LHCN-M2 (cell line): ENCODE measurements at places on chromosomes 12 and 14.
A peak's percentile ranks its signal among the peaks of the same experiment; 100 is the strongest.

- DNase-seq, result peak; percentile 89
Observed at GRCh38 chr12:77189458-77189857, 124.1 kb upstream of the E2F7 start.

DNA sequence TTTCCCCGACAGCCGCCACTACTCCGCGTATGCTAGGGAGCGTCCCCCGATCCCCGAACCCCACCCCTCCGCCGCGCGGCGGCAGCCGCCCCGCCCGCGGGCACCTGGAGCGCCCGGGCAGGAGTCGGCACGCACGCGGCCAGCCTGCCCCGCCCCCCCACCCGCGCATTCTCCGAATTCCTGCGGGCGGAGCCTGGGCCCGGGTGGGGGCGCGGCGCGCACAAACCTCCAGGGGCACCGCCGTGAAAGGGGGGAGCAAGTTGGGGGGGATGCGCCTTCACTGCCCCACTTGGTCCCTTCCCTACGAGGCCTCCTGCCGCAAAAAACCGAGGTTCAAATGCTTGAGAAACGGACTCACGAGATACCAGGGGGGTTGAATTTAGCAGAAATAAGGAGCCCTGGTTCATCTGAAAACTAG lies 1.7 kb downstream of the AJUBA start:
- DNase-seq, result peak; percentile 68

DNA sequence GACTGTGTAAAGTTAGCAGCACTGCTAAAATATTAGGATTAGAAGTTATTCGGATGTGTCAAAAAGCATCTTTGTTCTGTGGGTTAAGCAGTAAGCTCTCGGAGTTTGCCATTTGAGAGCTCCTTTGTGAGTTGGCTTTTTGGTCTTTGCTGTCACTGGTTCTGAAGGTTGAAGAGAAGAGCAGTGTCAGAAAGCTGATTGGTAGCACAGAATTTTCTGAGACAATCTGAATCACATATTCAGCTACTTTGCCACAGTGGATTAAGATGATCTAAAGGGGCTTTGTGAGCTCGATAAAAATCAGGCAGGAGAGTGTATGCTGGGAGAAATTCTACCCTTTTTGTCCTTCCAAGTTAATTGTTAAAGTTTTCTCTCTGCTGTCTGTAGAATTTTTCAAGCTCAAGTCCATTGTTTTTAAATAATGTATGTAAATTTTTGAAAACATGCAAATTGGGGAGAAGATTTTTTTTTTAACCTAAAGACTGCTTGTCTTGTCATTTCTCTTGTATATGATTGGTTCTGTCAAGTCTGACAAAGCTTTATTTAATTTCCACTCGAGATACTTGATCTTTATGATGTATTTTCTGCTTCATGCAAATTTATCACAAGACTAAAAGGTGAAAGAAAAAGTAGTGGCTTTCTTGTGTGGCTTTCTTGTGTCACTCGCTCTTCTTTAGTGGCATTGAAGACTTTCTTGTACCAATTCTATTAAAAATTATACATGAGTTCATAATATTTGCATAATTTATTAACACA lies 307.3 kb downstream of the EGLN3 start:
- DNase-seq, result no peak

- DNase-seq, result peak; percentile 53
Observed at GRCh38 chr12:122886851-122887818, 8.8 kb downstream of the VPS37B start.

- no peak for DNase-seq
Observed at GRCh38 chr14:88929656-88930436, 105.4 kb downstream of the TTC8 start.

DNA sequence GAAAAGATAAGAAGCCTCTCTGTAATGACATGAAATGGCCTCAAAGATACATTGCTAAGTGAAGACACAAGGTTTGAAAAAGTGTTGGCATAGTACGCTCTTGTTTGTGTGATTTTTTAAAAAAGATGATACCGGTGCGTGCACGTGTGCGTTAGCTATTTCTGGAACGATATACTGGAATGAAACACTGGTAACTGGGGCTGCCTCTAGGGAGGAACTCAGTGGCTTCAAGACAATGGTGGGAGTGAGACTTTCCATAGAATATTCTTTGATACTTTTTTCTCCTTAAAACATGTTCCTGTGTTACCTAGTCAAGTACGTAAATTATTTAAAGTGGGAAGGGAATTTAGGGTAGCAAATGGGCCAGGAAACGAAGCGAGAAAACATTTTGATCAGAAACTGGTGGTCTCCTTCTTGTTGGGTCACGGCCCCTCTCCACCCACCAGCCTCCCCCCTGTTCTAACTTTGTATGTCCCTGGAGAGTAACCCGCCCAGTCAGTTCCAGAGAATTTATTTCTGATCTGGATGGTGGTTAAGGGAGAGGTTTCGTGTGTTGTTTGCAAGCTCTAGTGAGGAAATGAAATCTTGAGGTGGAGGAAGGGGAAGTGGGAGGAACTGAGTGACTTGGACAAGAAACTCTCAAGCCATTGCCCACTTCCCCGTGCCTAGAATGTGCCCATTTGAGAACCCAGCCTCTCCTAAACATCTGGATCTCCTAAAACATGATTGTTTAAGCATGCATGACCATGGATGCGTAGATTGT lies 6.6 kb downstream of the FGF6 start:
- DNase-seq, result no peak

DNA sequence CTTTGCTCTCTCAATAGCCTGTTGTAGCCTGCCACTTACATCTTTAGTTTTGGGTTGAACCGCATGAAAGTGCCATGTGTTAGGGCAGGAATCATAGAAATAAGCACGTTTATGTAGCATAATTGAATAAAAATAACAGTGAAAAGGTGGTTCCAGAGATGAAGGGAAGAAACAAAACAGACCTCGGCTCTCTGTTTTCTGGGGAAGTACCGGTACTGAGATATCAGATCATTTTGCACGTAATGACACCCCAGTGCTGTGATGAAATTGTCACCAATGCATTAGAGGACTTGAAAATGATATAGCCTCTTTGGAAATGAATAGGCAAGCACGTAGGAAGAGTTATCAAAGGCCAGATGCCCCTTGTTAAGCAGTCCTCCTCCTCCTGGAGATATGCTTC lies 42.5 kb upstream of the DLK1 start:
- DNase-seq, result no peak

GRCh38 chr12:18897823-18898222 lies 159.9 kb downstream of the CAPZA3 start:
- DNase-seq, result peak; percentile 44

GRCh38 chr12:6070472-6071257 lies 53.8 kb downstream of the VWF start:
- no peak for DNase-seq

DNA sequence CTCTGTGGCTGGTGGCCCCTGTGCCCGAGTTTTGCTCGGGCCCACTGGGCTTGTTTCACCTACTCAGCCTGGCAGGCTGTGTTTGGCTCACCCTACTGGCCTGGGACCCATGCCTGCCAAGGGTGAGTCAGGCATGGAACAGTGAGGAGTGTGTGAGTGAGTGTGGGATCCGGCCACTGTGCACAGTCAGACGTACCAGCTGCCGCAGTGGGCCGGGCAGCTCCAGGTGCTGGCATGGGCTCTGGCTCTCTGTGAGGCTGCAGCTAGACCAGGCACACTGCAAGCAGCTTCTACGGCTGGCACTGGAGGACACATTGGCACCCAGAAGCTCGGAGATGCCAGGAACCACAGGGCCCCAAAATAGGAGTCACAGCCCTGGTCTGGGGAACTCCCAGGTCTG lies 40.6 kb downstream of the HSD17B6 start:
- DNase-seq, result peak; percentile 31

DNA sequence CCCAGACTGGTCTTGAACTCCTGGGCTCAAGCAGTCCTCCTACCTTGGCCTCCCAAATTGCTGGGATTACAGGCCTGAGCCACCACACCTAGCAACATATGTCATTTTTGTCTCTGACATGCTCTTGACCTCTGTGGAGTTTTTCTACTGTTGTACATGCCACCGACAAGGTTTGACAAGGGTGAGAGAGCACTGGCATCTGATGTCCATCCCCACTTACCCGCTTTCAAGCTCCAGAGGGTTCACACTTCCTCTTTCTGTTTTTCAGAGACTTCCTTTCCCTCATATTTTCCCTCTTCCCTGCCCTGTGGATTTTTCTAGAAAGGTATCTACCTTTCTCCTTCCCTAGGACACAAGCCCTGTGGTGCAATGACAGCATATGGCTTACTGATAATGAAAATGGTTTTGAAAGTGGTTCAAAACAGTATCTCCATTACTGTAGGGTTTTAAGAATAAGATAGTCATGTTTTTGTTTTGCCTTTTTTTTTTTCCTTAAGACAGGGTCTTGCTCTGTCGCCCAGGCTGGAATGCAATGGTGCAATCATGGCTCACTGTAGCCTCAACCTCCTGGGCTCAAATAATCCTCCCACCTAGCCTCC lies 27.7 kb upstream of the PLEKHG3 start:
- no peak for DNase-seq

DNA sequence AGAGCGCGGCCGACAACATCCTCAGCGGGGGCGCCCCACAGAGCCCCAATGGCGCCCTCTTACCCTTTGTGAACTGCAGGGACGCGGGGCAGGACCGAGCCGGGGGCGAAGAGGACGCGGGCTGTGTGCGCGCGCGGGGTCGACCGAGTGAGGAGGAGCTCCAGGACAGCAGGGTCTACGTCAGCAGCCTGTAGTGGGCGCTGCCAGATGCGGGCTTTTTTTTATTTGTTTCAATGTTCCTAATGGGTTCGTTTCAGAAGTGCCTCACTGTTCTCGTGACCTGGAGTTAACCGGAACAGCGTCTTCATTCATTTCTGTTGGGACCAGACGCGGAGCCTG lies 103.8 kb upstream of the FKBP4 start:
- DNase-seq, result no peak

- DNase-seq, result no peak
Observed at GRCh38 chr12:93734784-93735183, 57.6 kb downstream of the CRADD start.

DNA sequence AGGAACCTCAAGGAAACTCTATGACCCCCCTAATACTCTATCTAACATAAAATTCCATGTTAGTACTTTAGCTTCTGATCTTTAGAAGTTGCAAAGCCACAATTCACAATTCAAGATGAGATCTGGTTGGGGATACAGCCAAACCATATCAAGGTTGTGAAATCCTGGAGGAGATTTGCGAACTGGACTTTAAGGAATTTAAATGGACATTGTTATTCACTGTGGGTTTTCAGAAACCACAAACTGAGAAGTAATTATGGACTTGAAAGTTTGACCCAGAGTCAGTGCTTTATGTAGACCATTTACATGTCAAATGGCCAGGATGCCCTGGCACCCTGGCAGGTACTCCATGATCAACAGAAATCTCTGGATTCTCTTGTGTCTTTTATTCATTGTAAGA lies 14.2 kb upstream of the CDKL1 start:
- DNase-seq, result peak; percentile 64

- DNase-seq, result no peak
Observed at GRCh38 chr14:20413744-20414082, 412 bp upstream of the TEP1 start.

DNA sequence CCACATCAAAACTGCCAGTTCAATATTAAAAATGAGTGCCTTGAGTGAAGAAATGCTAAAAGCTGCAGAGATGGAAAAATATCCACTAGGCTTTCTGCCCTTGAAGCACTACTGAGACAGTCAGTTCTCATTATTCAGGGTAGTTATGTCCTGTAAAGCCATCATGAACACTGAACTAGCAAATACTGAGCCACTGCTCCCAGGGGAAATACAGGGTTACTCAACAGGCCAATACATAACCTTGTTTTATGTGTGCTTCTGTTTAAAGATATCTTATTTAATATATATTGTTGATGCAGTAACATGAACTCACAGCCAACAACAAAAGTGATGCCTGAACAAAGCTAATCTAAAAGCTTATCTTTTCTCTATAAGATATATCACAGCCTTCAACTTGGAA lies 3.3 kb downstream of the RAD52 start:
- peak; percentile 23 for DNase-seq

- no peak for DNase-seq
Observed at GRCh38 chr12:3172124-3173007, 95.2 kb downstream of the TSPAN9 start.
